ENCODE measurements at places on chromosomes 2 and 18.
A peak's percentile ranks its signal among the peaks of the same experiment; 100 is the strongest.

- no peak for DNase-seq
Observed at GRCh38 chr2:170500104-170500503, 215.0 kb upstream of the SP5 start.

DNA sequence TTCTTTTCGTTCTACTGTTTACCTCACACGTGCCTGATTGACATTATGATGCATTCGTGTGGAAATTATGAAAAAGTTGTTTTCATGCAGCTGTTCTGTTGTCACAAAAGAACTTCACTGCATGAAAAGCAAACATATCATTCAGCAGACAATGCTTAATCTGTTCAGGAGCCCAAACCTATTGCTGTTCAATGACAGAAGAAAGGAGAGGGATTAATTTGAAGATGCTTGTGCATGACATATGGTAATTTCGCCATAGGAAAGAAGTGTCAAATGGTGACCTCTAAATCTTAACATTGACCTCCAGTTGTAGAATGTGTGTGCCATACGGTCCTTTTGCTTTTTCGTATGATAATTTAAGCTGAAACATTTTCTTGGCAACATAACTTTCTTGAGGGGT is 124.5 kb downstream of the WDR7 start:
- no peak for DNase-seq

- no peak for DNase-seq
Observed at GRCh38 chr2:48092846-48093803, 186.8 kb upstream of the FBXO11 start.

- DNase-seq, result no peak
Observed at GRCh38 chr2:207883002-207883780, 113.5 kb upstream of the FZD5 start.

DNA sequence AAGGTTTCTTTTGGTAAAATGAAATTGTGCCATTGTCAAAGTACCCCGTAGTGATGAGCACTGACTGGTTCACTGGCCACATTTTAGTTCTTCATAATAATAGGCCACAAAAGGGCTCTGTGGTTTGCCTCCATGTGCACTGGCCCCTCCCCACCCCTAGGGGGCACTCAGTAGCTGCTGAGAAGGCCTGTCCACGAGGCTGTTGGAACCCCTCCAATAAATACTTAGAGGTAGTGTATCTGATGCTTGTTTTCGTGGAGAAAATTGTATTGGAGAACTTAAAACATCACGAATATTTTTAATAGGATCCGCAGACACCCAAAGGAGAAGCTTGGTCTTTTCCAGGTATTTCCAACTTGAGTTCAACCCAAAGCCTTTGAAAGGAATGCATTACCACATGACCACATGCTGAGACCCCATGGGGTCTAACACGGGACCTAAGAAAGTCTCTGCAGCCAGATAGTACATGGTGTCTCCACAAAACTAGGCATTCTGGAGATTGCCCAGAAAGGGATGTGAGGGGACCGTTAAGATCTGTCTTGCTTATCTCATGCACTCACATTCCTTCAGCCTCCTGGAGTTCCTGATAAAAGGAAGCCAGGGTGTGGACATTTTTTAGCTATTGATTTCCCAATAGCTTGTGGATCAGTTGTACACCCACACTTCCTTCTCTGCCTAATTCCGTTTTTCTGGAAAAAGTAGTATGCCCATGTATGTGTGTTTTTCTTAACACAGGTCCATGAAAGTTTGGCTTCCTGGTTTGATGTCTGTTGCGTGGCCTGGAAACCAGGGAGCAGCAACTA is 28.5 kb upstream of the NOSTRIN start:
- DNase-seq, result peak; percentile 64

DNA sequence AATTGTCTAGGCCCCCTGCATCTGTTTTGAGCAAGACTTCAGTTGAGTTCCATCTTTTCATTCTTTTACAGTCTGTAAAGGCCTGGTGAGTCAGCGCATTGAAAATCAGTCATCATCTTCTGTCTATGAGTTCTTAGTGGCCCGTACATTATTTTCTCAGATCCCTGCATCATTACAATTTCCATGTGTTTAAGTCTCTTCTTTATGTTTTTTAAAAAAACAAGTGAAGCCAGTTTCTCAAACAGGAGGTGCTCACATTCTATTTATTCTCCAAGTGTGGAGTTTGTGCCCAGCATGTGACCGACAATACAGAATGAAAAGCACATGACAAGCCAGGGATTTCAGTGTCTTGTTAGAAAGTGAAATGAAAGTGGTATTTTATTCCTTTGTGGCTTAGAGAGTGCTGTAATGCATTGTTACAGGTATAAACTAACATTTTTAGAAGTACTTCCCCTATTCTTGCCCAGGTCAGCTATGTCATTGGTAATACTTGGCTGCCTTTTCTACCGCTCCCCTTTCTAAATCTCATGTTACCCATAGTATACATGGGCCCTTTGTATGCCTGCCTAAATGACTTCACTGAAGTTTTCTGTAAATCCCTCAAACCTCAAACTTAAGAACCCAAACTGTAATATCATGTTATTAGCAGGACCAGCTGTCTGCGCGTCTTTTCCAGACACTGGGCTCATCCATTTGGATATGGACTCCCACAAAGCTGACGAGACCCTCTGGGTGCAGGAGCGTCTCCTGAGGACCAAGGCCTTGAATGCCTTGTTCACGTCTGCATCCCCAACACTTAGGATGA is 67.6 kb downstream of the FEZ2 start:
- DNase-seq, result peak; percentile 47

GRCh38 chr2:181163139-181163538 is 182.7 kb downstream of the UBE2E3 start:
- no peak for DNase-seq

GRCh38 chr18:61606068-61606660 is 272.9 kb downstream of the CDH20 start:
- DNase-seq, result no peak

- DNase-seq, result peak; percentile 40
Observed at GRCh38 chr2:183248866-183249567, 124.8 kb downstream of the NUP35 start.

GRCh38 chr2:231211486-231211885 is 13.1 kb downstream of the ARMC9 start:
- no peak for DNase-seq

DNA sequence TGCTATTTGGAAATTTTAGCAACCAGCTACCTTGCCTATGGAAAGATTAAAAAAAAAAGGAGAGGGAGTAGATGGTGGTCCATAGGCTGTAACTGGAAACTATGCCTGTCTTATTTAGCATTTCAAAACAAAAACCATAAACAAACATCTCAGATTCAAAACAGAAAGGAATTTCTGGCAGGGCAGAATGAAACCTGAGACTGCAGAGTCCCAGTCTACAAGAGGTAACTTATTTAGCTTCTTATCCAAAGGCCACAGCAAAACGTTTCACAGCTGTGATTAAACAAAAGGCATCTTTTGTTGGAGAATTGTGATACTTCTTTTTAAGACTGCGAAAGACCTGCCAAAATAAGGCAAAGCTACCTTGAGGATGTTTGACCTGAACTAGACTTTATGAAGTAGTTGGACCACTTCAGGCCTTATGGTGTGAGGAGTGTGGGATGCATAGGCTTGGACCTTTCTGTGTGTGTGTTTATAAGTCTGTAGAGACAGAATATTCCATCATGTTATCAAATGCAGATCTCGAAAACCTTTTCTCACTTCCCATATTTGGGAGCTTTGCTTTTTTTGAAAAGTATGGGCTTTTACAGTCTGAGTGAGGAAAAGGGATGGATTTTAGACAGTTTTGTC is 11.0 kb downstream of the CRIM1 start:
- DNase-seq, result no peak
